ENCODE measurements at places on chromosomes 16 and 17. TPM values are rescaled to one million over a fixed set of nuclear protein-coding genes. Genes with fewer than 3 reads are reported as not detected.

Gene COPS3
- total RNA-seq = 54.1 TPM

Gene SMIM22
- not detected for total RNA-seq

DNA sequence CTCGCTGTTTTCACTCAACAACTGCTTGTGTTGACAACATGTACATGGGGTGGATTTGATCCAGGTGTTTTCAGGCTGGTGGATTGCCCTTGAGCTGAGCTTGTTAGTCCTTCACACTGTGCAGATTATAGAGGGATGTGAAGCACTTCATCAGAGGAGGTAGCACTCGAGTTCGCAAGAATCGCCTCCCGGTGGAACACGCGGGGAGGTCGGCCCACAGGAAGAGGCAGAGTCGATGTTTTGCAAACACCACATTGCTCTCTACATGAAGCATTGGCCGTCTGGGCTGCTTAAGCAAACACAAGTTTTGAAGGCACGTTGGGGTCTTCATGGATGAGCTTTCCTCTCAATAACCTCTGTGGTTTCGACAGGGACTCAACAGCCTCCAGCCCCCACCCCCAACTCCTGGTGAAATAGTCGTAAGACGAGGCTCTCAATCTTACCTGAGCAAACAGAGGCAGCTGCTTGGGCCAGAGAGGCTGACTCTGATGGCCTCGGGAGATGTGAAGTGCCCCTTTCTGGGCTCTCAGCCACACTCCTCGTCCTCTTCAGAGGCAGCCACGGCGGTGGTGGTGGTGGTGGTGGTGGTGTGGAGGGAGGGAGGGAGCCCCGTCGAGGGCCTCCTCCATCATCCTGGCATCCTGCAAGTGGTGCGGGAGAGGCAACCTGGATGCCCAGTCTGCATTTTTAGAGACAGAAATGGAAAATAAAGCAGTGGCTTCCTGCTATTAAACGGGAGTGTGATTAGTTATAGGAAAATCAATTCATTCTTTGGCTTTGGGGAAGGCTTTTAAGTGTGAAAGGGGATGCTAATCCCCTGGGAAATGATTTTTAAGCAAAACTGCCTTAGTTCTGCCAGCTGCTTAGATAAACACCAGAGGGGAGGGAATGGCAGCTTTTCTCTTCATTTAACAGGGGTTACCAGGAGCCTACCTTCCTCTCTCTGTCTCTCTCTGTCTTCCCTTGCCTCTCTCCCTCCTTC lies 552.5 kb upstream of the EEF2KMT start:
- DNase-seq = no peak

Gene TBC1D28
- not detected for total RNA-seq

Gene AARS1
- total RNA-seq = 86.1 TPM

GRCh38 chr16:65333283-65333682 lies 211.4 kb upstream of the CDH11 start:
- no peak for DNase-seq

Gene KLHDC4
- 17.8 TPM for total RNA-seq

GRCh38 chr17:40059729-40060475 lies 2.9 kb upstream of the THRA start:
- no peak for DNase-seq

DNA sequence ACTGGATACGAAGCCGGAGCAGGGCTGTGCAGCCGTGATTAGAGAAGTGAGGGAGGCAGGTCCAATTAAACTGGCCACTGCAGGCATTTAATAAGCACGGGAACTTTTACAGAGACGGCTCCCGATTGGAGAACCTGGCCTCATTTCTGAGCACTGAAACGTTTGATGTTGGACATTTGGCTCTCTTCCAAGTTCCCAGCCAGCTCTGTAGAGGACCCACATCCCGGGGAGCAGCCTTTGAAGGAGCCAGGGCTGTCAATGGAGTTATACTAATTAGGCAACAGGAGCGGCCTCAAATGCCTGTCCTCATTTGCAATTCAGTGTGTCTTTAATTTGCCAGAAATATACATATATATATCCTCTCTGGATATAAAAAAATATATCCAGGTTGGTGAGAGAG lies 499.4 kb upstream of the C16orf82 start:
- no peak for DNase-seq

Gene ZNF768
- total RNA-seq = 36.2 TPM

DNA sequence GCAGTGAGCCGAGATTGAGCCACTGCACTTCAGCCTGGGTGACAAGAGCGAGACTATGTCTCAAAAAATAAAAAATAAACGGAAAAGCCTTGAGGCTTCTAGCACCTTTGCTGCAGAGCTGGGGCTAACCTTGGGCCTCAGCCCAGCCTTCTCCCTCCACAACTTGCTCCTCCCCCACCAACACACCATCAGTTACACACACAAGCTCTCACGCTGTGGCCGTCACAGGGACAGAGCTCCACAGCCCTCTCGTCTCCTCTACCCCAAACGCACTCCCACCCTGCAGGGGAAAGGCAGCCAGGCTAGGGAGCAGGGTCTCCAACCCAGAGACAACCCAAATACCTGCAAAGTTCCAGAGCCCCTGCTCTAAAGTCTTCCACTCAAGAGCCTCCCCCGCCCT lies 22.0 kb upstream of the MRPS23 start:
- no peak for DNase-seq

DNA sequence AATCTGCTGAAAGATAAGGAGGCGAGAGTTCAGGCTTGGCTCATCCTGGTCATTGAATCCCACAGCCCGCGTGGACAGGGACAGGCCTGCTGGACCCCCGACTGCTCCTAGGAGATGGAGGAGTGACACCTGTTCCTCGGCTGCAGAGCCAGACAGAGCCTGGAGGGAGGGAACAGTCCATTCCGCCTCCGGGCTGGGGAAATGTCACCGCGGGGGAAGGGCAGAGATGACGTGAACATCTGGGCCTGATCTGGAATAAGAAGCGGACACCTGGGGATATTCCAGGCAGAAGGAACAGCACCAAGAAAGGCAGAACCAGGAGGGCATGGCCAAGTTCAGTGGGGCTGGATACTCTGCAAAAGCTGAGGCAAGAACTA lies 1.5 kb downstream of the ZNF747 start:
- no peak for DNase-seq

- no peak for DNase-seq
Measured at GRCh38 chr16:68972013-68972412, 128.7 kb downstream of the TANGO6 start.

- DNase-seq = no peak
Measured at GRCh38 chr16:57566436-57566835, 24.0 kb downstream of the ADGRG5 start.

- no peak for DNase-seq
Measured at GRCh38 chr17:72613396-72613795, 479.1 kb downstream of the SLC39A11 start.

Gene CNEP1R1
- 21.1 TPM for total RNA-seq

Gene TMC8
- 1.1 TPM for total RNA-seq

DNA sequence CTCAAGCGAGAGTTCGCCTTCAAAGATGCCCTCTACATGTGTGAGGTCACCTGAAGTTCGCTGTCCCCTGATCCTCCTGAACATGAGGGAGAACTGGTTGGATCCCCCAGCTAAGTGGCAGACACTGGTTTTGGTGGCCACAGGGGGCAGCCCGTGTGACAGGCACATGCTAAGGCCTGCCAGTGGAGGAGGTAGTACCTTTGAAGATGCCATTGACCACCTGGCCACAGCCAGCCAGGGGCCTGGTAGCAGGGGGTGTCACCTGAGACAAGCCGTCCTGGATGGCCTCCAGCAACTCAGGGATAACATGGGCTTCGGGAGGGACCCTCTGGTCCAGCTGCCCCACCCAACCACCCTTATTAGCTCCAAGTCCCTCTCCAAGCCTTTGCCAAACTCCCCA lies 7.3 kb upstream of the ALDH3A1 start:
- DNase-seq = no peak

Gene ZNF500
- total RNA-seq = 11.3 TPM

GRCh38 chr16:69874271-69874670 lies 76.9 kb upstream of the CLEC18A start:
- no peak for DNase-seq

- no peak for DNase-seq
Measured at GRCh38 chr16:89410794-89411309, 79.5 kb downstream of the ANKRD11 start.

DNA sequence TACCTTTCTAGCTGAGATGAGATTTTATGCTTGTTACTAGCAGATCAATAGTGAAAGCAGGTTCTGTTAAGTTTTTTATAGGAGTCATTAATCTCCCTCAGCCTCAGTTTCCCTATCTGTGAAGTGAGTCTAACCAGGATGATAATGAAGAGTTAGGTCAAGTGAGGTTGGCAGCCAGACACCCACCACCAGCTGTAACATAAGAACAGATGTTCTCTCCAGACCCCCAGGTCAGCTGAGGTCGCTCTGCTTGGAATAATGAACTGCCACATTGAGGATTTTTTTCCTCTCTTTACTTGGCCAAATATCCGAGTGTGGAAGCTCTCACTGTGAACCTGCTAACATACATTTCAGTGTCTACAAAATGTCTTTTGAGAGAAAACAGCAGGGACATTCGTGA lies 389.6 kb downstream of the WWOX start:
- DNase-seq = no peak

Gene ACACA
- total RNA-seq = 49.0 TPM

DNA sequence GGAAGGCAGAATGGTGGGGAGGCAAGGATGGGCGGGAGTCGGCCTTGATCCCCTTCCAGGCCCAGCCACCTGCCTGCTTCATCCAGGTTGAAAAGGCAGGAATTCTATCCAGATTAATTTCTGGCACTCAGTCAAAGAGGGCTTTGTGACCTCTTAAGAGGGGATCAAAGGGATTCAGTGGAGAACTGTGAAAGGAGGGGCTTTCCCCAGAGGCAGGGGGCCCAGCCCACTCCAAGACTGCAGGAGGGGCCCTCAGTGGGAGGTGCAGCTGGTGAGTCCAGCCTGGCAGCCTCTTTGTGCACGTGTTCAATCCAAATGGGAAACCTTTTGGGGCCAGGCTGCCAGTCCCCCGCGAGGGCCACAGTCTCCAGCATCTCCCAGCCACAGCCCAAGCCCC lies 148.5 kb upstream of the PLCG2 start:
- DNase-seq = no peak

- DNase-seq = no peak
Measured at GRCh38 chr17:17017343-17018014, 24.8 kb upstream of the MPRIP start.

DNA sequence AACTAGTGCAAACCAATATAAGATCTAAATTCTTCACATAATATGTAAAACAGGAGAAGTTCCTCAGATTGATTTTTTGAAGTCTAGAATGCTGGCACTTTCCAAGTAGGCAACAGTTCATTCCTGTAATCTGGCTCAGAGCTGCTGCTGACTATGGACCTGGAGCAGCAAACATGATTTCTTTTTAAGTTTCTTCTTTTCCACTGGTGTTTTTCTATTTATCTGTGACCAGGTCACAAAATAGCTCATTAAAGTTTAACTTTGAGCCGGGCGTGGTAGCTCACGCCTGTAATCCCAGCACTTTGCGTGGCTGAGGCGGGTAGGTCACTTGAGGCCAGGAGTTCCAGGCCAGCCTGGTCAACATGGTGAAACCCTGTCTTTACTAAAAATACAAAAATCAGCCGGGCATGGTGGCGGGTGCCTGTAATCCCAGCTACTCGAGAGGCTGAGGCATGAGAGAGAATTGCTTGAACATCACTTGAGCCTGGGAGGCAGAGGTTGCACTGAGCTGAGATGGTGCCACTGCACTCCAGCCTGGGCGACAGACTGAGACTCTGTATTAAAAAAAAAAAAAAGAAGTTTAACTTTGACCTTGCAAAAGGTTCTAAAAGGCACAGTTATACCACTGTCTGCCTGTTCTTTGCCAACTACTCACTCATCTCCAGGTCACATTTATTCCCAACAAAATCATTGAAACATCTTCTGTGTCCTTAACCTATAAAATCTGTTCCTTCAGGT lies 29.4 kb upstream of the SLC13A2 start:
- DNase-seq = no peak

DNA sequence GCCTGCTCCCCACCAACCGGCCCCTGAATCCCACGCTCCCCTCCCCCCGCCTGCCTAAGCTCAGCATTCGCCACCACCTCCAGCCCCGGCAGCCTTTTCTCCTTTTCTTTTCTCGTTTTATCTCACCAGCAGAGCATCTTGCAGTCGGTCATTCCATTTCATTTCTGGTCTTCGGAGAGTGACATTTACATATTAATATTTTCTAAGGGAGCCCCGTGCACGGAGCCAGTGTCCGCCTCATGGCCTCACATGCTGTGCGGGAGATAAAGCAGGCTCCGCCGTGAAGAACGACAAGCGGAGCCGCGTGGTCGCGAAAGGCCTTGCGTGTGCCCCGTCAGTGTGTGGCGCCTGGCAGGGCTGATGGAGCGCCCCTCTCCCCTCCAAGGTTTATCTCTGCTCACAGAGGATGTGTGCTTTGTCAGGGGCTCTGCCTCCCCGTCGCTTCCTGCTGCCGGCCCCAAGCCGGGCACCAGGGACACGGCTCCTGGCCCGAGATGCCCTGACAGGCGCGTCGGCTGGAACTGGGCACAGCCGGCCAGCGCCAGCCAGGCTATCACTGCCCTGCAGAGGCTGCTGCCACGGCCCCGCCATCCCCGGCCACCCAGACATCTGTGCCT lies 95.5 kb upstream of the GSE1 start:
- no peak for DNase-seq

- no peak for DNase-seq
Measured at GRCh38 chr17:75012346-75013091, at the start of gene MRPL58. Gene MRPL58 (plus strand): TSS chr17:75012670. CDS start chr17:75012687, 17 bp downstream.

Gene PNMT
- not detected for total RNA-seq

DNA sequence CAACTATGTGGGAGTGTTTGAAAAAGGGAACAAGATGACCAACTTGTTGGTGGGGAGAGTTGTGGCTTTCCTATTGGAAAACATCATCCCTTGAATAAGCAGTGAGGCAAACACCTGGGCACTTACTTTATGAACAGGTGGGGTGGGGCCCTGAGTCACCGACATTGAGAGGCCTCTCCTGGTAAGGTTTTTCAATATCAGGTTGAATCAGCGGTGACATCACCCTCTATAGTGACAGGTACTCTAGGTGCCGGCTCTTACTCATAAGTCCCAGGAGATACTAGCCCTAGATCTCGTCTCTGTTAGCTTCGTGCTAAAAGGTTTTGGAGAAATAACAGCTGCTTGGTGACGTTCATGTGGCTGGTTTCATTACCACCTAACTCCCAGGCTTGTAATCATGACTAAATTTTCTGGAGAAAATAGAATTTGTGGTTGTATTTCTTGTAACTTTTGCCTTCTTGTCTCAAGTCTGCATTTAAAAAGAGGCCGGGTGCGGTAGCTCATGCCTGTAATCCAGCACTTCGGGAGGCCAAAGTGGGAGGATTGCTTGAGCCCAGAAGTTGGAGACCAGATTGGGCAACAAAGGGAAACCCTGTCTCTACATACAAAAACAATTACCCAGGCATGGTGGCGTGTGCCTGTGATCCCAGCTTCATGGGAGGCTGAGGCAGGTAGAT lies 19.3 kb downstream of the CDH1 start:
- no peak for DNase-seq

Gene RDM1
- 0.47 TPM for total RNA-seq

GRCh38 chr17:3909257-3909656 lies 7.0 kb downstream of the P2RX1 start:
- no peak for DNase-seq

- DNase-seq = no peak
Measured at GRCh38 chr17:82419540-82419939, 1.2 kb upstream of the OGFOD3 start.

Measured in glomerular endothelial cell (primary cell).